ENCODE measurements at places on chromosomes 12 and 14.

DNA sequence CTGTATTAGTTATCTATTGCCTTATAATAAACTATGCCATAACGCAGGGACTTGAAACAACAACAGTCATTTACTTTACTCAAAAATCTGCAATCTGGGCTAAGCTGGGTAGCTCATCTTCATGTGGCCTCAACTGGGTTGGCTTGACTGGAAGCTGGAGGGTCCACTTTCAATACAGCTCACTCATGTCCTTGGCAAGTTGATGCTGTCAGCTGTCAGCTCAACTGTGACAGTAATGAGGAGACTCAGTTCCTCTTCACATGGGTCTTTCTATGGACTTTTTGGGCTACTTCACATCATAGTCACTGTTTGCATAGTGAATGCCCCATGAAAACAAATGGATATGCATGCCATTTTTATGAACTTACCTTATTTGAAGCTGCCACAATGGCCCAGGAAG lies 33.6 kb upstream of the STRAP start:
- no peak for DNase-seq

DNA sequence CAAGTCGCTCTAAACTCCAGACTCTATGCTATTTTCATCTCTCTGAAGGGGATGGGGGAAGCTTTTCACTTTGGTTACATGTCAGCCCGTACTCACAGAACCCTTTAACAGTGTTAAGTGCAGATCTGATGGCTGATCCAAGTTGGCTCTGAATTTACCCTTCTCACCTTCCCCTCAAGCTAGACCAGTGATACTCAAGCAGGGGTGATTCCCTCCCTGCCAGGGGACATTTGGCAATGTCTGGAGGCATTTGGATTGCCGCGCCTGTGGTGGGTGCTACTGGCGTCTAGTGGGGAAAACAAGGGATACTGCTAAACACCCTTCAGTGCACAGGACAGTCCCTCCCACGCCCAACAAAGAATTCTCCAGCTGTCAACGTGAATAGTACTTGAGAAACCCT lies 6.0 kb upstream of the TEX52 start:
- DNase-seq, result no peak

DNA sequence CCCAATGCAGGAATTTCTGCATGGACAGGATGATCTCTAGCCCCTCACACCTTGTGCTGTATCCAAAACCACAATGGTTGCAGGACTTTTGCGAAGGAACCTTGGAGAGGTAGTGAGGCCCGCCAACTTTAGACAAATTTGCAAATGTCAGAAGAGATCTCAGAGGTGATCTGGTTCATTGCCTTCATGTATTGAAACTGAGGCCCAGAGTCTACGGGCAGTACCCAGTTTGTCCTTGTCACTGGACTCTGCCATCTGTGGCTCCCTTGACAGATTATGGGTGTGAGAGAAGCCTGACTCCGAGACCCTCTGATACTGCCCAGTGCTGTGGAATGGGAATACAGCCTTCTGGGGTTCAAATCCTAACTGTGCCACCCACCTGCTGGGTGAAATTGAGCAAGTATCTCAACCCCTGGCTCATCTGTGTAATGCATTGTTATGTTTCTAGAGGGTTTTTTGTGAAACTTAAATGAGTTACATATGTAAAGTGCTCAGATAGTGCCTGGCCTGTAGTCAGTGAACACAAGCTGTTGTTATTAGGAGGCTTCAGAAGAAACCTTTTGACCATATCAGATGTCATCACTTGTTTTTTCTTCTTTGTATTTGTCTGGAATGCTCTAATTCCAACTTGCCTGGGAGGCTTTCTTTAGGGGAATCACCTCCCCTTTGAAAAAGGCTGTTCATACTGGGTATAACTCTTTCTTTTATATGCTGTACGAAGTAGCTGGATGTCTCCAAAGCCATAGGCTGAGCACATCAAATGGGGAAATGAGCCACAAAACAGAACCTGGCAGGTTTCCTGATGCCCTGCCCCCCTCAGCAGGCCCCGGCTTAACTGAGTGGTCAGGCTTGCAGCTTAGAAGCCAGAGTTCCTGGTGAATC lies 71.4 kb upstream of the SRSF5 start:
- peak; percentile 73 for DNase-seq

GRCh38 chr12:123101526-123101925 lies 49.4 kb downstream of the PITPNM2 start:
- DNase-seq, result no peak

GRCh38 chr12:76470028-76470939 lies 89.3 kb downstream of the OSBPL8 start:
- DNase-seq, result peak; percentile 61

- DNase-seq, result no peak
These were observed 499 bp upstream of the PRKAG1 start for GRCh38 chr12:49019120-49019430.
